ENCODE measurements at places on chromosomes 16 and 17.

DNA sequence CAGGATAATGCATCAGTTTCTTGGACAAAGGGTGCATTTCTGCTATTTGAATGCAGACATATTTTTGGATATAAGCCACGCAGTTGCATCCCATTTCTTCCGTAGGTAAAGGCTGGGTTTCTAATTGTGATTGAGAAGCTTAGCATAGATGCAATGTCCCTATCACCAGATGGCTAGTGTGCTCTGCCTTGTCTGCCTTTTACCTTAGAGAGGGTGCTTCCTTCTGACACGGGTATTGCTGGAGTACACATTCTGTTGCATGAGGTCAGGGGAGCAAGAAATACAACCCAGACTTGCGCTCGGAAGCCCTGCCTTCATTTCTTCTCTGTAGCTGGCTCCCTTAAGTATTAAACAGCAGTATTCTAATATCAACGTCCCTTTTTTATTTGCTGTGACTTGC lies 337.4 kb downstream of the WWOX start:
- no peak for DNase-seq

- DNase-seq: no peak
Observed at GRCh38 chr16:73280388-73280787, 232.5 kb upstream of the ZFHX3 start.

- no peak for DNase-seq
Observed at GRCh38 chr16:69397821-69398521, 12.2 kb upstream of the TERF2 start.

- no peak for DNase-seq
Observed at GRCh38 chr17:45320349-45320930, 3.6 kb upstream of the MAP3K14 start.

DNA sequence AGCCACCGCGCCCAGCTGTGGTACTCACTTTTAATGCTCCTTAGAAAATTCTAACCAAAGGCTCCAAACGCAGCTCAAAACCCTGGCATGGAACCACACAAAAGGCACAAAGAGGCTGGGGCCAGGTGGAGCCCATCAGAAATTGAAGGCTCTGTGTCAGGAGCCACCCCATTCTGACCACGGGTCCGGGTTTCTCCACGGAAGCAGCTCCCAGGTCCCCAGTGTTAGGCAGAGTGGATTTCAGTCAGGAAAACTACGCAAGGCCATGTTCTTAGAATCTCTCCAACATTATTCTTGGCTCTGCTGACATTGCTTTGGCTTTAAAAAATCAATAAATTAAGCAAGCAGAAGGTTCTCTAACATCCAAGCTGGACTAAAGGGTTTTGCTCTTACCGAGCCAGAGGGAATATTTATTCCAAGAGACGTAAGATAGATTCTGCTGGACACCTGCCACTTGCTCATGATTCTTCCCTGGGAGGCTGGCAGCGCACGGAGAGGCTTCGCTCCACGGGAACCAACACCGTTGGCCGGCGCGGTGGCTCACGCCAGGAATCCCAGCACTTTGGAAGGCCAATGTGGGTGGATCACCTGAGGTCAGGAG lies 93.5 kb downstream of the NXN start:
- DNase-seq: no peak

DNA sequence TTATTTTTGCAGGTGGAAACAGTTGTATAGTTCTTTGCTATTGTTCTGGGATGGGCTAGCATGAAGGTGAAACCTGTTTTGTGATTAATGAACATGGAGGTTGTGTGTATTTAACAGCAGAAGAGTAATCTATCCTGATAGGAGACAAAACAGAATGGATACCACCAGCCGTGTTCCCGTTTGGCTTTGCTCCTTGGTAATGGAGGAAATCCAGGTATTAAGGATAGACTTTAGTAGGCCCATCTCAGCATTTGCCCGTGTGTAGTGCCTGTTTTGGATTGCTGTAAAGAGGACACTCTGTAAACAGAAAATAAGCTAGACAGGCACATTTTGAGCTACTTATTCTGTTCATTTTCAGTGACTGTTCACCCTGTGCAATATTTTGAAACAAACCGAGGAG lies 215.1 kb downstream of the RBFOX1 start:
- DNase-seq: no peak

GRCh38 chr16:84780544-84781376 lies 39.0 kb upstream of the CRISPLD2 start:
- DNase-seq: no peak

DNA sequence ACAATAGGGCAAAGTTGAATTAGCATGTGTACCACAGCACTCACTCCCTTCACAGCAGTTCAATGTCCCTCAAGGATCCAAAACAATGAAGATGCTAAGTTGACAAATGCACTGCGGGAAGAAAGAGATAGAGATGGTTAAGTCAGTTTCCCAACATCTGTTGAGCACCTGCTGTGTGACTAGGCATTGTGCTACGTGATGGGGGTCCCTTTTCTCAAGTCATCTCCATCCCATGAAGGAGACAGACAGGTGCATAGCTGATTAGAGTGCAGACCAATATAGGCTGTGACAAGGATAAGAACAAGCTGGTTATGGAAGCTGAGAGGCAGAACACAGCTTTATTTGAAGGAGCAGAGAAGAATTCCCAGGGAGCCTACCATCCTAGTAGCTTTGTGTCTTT lies 114.2 kb downstream of the HAPSTR1 start:
- no peak for DNase-seq

GRCh38 chr16:5323284-5324141 lies 225.9 kb upstream of the EEF2KMT start:
- no peak for DNase-seq

DNA sequence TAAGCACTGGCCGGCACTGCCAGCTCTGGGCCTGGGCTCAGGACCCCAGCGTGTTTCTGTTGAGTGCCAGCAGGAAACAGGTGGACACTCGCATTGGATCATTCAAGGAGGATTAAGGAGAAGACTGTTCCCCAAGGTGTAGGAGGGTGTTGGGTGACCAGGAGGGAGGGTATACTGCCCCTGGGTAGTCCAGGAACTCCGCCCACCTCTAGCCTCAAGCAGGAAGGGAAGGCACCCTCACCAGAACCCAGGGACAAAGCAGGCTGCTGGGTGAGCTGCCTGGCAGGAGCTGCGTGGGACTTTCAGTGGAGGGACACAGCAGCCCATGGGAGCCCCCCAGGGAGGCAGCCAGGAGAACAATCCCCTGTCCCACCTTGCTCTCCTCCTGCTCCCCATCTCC lies 7.7 kb upstream of the RAB37 start:
- no peak for DNase-seq

GRCh38 chr17:51238255-51238887 lies 21.5 kb downstream of the MBTD1 start:
- no peak for DNase-seq

- no peak for DNase-seq
Observed at GRCh38 chr17:31888124-31888523, 13.4 kb downstream of the UTP6 start.

GRCh38 chr17:5892921-5893675 lies 177.1 kb upstream of the WSCD1 start:
- no peak for DNase-seq

- no peak for DNase-seq
Observed at GRCh38 chr17:44221862-44222111, 2.3 kb upstream of the UBTF start.

Measured in activated T-cell treated with anti-CD3 and anti-CD28 coated beads for 4 hours (primary cell).